ENCODE measurements at places on chromosomes 6 and 20. TPM values are rescaled to one million over a fixed set of nuclear protein-coding genes. Genes with fewer than 3 reads are reported as not detected.
A peak's percentile ranks its signal among the peaks of the same experiment; 100 is the strongest.

DNA sequence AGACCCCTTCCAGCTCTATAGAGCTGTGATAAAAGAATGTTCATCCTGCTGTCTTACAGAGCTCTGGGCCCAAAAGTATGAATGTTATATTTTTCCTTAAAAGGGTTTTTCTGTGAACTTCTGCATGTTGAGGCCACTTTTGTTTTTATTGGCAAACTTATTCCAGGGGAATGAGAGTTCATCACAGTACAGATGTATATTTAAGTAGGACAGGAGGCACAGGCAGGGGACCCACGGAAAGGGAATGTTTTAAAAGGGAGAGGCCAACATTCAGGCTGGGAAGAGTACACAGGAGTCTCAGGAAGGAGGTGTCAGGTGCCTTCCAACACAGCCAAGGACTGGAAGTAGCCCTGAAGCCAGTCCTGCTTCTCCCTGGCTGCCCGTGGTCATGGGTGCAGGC is 148.4 kb downstream of the EYA2 start:
- H3K36me3 ChIP-seq: no peaks in the 10 kb centered on the region
- no peak overlapping the region for H3K27ac ChIP-seq
- H3K27me3 ChIP-seq: peaks cover 16% of the 10 kb centered on the region
- no peaks in the 10 kb centered on the region for H3K4me1 ChIP-seq
- H3K4me3 ChIP-seq: no peak overlapping the region

DNA sequence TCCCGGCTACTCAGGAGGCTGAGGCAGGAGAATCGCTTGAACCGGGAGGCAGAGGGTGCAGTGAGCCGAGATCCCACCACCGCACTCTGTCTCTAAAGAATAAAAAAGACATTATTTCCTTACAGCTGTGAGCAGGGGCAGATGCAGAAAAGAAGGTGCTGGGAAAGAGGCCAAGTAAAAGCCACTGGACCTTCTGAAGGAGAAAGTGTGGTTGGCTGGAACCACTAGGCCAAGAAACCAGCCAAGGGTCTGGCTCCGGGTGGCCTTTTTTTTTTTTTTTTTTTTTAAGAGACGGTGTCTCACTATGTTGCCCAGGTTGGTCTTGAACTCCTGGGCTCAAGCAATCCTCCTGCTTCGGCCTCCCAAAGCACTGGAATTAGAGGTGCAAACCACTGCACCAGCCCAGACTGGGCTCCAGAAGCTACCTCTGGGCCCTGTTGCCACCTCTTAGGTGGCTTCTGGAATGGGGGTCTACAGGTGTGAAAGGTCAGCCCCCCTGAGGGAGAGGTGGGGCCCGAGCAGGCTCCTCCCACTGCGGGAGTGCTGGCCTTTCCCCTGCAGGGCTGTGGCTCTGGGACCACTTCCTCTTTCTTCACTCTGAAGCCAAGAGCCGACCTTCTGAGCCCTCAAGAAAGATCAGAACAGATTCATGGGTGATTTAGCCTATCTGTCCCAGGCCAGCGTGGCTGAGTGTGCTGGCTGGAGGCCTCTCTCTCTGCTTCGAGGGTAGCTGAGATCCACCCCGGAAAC is at the start of gene FGD2:
Gene FGD2, plus strand, starts transcription at position 595 of the 750 bp plus-strand sequence. CDS start 163 bp downstream, outside the sequence.
- no peaks in the 10 kb centered on the region for H3K27me3 ChIP-seq
- no peak within 1 kb of the TSS for H3K4me3 ChIP-seq
- H3K27ac ChIP-seq: peak within 1 kb of the TSS; percentile 54
- no peak for DNase-seq
- H3K36me3 ChIP-seq: no peaks in the 10 kb centered on the region
- peaks cover 10% of the 10 kb centered on the region for H3K4me1 ChIP-seq

DNA sequence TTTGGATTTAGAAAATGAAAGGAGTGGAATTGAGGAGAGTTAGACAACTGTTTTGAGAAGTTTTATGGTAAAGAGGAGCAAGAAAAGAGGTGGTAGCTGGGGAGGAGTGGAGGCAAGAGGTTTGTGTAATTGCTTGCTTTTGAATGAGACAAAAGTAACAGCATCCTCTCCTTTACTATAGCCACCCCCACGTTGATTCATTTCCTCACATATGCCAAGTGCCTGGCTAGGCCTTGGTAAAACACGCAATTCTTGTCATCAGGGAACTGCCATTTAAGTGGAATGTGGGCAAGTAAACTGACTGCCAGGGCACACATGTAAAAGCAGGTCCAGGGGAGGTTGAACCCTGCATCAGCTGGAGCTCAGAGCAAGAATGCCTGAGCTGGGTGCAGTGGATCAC is 4.1 kb downstream of the MTRES1 start:
- peaks cover 42% of the 10 kb centered on the region for H3K4me1 ChIP-seq
- H3K27me3 ChIP-seq: no peaks in the 10 kb centered on the region
- H3K4me3 ChIP-seq: no peak overlapping the region

DNA sequence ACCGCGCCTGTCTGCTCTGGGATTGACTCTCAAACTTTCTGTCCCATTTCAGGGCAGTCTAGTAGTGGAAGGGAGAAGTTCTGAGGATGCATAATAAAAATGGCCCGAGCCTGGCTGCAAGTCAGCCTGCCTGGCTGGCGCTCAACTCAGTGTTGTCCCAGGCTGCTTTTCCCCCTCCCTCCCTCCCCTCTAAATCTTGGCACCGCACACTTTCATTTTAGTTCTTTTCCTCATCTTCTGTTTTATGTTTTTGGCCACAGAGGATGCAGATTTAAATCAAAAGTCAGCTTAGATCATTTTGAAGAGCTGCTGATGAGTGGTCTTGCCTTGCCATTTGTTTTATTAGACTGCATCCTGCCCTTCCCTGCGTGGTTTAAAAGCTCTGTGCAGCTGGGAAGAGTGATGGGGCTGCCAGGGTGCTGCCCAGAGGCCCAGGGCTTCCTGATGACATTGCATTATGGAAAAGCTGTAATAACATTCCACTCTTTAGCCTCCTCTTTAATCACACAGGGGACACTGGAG is 6.5 kb upstream of the UQCC2 start:
- peaks cover 1% of the 10 kb centered on the region for H3K4me1 ChIP-seq
- H3K27ac ChIP-seq: no peak overlapping the region
- no peaks in the 10 kb centered on the region for H3K36me3 ChIP-seq
- H3K4me3 ChIP-seq: no peak overlapping the region

DNA sequence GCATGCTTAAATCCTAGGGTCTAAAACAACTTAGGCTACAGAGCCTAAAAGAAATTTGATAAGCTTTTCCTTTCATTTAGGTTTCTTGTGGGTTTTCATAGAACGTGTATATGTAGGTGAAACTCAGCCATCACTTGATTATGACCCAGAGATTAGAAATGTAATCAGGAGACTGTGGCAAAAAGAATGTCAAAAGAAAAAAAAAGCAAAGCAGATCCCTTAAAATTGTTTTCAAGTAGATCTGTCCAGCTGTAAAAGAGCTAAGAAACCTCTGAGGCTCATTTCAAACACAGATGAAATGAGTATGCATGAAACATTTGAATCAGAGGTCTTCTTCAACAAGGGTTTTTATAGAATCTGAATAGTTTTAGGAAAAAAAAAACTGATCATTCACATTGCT is 341.3 kb upstream of the PRDM1 start:
- no peak for DNase-seq
- H3K4me1 ChIP-seq: peaks cover 4% of the 10 kb centered on the region
- H3K27me3 ChIP-seq: peaks cover 10% of the 10 kb centered on the region
- no peak overlapping the region for H3K4me3 ChIP-seq
- no peak overlapping the region for H3K27ac ChIP-seq

DNA sequence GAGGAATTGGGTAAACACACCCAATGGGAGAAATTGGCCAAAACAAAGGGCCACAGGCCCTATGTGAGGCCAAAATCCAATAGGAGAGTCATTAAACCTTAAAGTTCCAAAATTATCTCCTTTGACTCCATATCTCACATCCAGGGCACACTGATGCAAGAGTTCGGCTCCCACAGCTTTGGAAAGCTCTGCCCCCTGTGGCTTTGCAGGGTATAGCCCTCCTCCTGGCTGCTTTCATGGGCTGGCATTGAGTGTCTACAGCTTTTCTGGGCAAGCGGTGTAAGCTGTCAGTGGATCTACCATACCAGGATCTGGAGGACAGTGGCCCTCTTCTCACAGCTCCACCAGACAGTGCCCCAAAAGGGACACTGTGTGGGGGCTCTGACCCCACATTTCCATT is 160.5 kb downstream of the ADGRG6 start:
- no peak overlapping the region for H3K27ac ChIP-seq
- no peak for DNase-seq
- peaks cover 8% of the 10 kb centered on the region for H3K4me1 ChIP-seq
- no peaks in the 10 kb centered on the region for H3K27me3 ChIP-seq
- peaks cover 5% of the 10 kb centered on the region for H3K36me3 ChIP-seq

GRCh38 chr6:7152462-7152861 is 44.7 kb downstream of the RREB1 start:
- H3K4me3 ChIP-seq: no peak overlapping the region
- peaks cover 2% of the 10 kb centered on the region for H3K36me3 ChIP-seq
- H3K4me1 ChIP-seq: peaks cover 83% of the 10 kb centered on the region
- H3K27ac ChIP-seq: no peak overlapping the region
- no peak for DNase-seq

- no peak overlapping the region for H3K4me3 ChIP-seq
- H3K4me1 ChIP-seq: peaks cover 6% of the 10 kb centered on the region
- no peak for DNase-seq
Observed at GRCh38 chr6:11969092-11969491, 43.0 kb upstream of the HIVEP1 start.

GRCh38 chr20:1637226-1637625 is 17.4 kb upstream of the SIRPB1 start:
- peaks cover 32% of the 10 kb centered on the region for H3K36me3 ChIP-seq
- no peaks in the 10 kb centered on the region for H3K27me3 ChIP-seq
- no peak for DNase-seq
- H3K27ac ChIP-seq: peak overlapping the region; percentile 21

KHDC1L gene
- not detected for total RNA-seq

F13A1 gene
- not detected for total RNA-seq

PHACTR1 gene
- total RNA-seq: not detected

RAET1E gene
- not detected for total RNA-seq

CST5 gene
- total RNA-seq: not detected

SPATA25 gene
- total RNA-seq: 0.52 TPM

All from activated naive CD4-positive, alpha-beta T cell treated with anti-CD3 and anti-CD28 coated beads for 36 hours (primary cell).